ENCODE measurements at places on chromosomes 3 and 15.

DNA sequence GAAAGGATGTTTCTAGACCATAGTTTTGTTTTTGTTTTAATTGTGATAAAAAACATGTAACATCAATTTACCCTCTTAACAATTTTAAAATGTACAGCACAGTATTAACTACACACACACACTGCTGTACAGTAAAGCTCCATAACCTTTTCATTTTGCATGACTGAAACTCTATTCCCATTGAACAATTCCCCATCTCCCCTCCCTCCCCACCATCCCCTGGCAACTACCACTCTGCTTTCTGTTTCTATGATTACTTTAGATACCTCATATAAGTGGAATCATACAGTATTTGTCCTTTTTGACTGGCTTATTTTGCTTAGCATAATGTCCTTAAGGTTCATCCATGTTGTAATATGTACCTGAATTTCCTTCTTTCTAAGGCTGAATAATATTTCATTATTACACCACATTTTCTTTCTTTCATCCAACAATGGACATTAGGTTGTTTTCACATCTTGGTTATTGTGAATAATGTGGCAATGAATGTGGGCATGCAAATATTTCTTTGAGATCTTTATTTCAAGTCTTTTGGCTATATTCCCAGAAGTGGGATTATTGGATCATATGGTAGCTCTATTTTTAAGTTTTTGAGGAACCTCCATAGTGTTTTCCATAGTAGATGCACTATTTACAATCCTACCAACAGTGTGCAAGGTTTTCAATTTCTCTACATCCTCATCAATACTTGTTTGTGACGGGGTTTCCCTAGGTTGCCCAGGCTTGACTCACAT lies 10.7 kb downstream of the CHST14 start:
- no peak for DNase-seq

DNA sequence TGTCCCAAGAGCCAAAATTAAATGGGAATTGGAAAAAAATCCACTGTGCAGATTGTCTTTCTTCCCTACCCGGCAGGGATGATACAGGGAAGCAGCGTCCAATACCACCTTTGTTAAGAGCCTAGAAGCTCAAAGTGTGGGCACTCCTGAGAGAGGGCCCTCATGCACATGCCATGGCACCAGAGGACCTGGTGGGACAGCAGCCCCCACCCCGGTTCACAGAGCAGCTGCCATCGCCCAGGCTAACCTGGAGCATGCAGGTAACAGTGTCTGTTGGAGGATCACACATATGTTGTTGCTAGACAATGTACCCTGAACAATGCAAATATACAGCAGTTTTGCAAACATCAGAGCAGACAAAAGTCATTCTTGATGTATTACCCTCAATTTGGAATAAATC lies 206.5 kb downstream of the TJP1 start:
- no peak for DNase-seq

DNA sequence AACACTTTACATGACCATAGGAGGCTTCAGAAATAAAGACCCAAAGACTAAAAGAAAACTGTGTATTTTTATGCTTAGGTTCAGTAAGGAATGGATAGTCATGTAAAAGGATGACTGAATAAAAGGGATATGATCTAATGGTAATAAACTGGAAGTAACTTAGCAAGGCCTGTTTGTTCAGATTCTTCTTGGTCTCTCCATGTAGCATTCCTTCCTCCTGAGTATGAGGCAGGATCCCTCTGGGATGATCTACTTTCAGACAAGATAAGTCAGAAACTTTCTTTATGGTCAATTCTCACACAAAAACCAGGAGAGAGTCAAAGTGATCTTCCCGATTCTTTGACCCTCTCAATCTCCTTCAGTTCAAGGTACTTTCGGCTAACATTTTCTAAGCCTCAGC lies 340.8 kb upstream of the DCBLD2 start:
- no peak for DNase-seq

DNA sequence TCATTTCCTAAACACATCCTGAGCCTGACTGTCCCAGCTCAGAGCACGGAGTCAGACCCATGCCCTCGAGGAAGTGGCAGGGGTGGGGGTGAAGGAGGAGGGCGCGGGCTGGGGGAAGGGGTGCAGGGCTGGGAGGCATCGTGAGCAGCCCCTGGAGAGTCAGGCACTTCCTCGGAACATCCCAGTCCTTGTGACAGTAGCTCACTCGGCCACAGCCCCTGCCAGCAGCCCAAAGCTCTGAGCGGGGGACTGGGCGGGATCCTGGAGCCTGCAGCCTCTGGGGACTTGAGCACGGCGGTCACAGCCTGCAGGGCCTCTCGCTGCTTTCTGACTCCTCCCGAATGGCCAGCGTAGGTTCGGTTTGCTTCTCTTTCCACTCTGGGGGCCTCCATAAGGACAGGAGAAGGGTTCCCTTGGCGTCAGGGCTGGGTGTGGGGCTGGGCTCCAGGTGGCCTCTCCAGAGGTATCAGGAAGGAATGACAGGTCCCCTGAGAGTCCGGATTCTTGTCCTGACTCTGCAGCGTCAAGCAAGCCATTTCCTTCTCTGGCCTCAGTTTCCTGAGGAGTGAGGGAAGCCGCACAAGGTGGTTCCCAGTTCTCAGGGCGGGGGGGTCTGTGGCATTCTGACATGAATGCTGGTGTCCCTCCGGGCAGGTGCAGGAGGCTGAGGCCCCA lies 20.9 kb downstream of the PSTPIP1 start:
- DNase-seq, result no peak

- peak; percentile 16 for DNase-seq
These were observed 86.9 kb downstream of the ATP10A start for GRCh38 chr15:25776071-25776746.

DNA sequence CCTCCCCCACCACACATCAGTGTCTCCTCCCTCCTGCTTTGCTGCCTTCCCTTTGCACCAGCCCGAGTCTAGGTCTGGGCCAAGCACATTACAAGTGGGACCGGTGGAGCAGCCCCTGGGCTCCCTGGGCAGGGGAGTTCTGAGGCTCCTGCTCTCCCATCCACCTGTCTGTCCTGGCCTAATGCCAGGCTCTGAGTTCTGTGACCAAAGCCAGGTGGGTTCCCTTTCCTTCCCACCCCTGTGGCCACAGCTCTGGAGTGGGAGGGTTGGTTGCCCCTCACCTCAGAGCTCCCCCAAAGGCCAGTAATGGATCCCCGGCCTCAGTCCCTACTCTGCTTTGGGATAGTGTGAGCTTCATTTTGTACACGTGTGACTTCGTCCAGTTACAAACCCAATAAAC lies 2.3 kb upstream of the ABCF3 start:
- DNase-seq, result peak; percentile 15

DNA sequence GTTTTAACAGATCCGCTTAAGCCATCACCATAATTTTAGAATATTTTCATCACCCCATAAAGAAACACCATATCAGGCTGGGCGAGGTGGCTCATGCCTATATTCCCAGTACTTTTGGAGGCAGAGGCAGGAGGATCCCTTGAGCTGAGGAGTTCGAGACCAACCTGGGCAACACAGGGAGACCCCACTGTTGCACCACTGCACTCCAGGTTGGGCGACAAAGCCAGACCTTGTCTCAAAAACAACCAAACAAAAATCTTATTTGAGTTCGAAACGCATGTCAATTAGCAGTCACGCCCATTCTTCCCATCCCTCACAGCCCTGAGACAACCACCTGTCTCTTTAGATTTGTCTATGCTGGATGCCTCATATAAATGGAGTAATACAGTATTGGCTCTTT lies 119.9 kb downstream of the KLF13 start:
- DNase-seq, result no peak
